B cell (primary cell): ENCODE measurements at places on chromosomes 13 and 19.

- peak; percentile 46 for DNase-seq
Observed at GRCh38 chr13:48731957-48732569, 78.3 kb downstream of the CYSLTR2 start.

- peak; percentile 34 for DNase-seq
Observed at GRCh38 chr13:29484236-29484635, 111.3 kb downstream of the SLC7A1 start.

- DNase-seq: no peak
Observed at GRCh38 chr13:33874871-33875270, 56.9 kb downstream of the RFC3 start.

GRCh38 chr19:33343859-33344572 is 29.5 kb upstream of the CEBPG start:
- DNase-seq: no peak

DNA sequence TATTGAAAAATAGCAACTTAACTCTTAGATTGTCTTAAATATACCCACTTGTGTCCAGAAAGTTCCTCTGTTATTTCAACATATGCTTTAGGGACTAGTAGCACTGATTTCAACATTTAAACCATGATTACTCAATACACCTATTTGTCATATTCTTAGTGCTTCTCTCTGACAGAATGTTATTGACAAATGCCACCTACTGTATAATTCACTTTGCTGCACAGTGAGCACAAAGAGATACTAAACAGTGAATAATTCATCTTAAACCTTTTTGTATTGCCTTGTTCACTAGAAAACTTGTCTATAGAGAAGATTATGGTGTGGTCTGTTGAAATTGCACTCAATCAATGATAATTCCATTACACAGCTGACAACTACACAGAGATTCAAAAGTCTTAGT is 692.6 kb downstream of the PCDH17 start:
- no peak for DNase-seq

GRCh38 chr13:31962731-31963370 is 68.7 kb upstream of the FRY start:
- no peak for DNase-seq

DNA sequence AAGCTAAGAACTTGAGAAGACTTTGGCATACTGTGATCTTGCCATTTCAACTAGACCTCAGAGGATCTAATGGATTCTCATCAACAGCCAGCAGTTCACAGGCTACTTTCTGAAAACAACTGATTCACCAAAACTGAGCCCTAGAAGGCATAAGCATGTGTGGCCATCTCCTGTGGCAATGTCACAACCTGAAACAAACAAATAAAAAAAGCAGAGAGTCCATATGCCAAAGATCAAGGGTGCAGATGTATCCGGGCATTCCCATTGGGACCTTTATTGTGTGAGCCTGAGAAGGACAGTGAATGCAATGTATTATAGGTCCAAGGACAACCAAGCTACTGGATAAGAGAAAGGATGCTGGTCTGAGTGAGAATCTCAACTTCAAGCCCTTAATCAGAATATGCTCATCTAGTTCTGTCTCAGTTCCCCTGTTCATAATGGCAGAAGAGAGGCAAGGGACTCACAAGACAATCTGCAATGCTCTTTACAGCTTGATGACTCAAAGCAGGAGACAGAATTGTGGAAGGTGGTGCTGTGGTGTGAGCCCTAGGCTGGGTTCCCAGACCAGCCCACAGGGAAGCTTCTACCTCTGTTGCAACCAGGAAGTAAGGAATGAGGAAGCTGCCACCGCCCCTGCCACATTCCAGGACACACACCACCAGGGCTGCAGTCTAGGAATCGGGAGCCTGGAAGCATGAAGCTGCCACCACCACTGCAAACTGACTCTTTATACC is 133.7 kb downstream of the RAP2A start:
- DNase-seq: no peak
